ENCODE measurements at places on chromosomes 2 and 18.

- no peak for DNase-seq
Measured at GRCh38 chr2:240527153-240527750, 30.5 kb downstream of the ANKMY1 start.

- no peak for DNase-seq
Measured at GRCh38 chr2:115771516-115771915, 1329.1 kb downstream of the DPP10 start.

GRCh38 chr2:113180131-113180946 lies 6.6 kb downstream of the PSD4 start:
- DNase-seq: no peak

DNA sequence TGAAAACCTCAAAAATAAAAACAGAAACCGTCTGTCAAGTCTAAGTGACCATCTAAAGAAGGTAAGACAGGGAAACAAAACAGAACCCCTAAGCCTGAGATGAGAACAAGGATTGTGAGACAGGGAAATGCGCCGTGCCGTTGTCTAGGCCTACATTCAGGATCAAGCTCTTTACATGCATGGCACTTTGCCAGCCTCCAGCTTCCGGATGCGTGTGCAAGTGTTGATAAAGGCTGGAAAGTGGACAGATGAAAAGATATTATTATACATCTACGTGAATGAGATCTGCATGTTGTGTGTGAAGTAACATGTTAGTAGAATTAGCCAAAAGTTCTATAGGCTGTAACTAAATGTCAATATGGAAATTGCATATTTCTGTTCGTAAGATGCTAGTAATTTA lies 28.6 kb upstream of the TMEM87B start:
- no peak for DNase-seq

GRCh38 chr2:61906186-61906470 lies 654 bp downstream of the COMMD1 start:
- DNase-seq: no peak

- DNase-seq: no peak
Measured at GRCh38 chr18:286515-287310, 18.9 kb upstream of the THOC1 start.

DNA sequence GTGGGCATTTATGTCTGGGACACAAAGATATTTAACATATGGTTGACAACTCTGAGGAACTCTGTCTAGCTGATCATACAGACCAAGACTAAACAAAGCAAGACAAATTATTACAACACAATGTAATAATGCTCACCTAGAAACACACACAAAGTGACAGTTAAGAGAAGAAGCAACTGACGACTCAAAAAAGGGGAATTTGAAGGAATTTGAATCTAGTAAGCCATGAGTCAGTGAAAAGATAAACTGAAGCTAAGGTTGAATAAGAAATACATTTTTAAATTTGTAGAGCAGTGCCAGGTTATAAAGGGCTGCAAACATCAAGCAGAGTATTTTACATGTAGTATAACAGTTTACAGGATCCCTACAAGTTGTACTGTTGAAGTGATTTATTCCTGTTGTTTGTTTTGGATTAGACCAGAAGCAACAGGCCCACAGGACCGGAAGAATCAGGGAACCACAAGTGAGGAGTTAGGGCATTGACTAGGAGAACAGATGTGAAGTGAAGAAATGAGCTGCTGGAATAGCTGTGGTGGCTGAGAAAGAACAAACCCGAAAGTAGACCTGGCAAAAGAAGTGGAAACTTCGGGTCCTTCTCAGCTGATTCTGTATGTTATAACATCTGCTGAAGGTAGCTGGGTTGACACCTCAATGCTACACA lies 35.6 kb downstream of the IFIH1 start:
- no peak for DNase-seq

GRCh38 chr18:42614619-42615293 lies 500.7 kb downstream of the RIT2 start:
- no peak for DNase-seq

DNA sequence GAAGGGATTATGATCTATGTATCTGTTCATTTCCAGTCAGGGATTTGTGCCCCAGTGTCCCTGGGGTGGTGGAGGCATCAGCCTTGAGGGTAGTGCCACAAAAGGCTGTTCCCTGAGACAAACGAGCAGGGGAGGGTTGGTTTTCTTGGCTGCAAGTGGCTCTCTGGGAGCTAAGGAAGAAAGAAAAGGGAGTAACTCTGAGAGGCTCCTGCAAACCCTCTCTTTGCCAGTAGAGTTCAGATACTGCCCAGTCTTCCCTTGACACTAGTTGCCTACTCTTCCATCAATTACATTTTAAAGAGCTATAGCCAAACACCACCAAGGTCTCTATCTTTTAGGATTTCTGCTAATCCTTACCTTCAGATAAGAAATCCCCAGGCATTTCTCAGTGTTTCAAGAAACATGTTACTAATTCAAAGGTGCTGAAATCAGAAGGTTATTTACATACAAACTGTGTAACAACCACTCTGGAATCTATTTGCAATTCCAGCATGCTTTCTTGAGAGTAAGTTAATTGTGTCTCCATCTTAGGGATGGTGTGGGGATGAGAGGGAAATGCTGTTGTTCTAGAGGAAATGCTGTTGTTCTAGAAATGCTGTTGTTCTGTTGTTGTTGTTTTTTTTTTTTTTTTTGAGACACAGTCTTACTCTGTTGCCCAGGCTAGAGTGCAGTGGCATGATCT lies 18.7 kb upstream of the KCTD1 start:
- DNase-seq: no peak

GRCh38 chr2:149513461-149513860 lies 74.1 kb downstream of the MMADHC start:
- no peak for DNase-seq

GRCh38 chr18:51266773-51267172 lies 69.3 kb upstream of the MEX3C start:
- no peak for DNase-seq

DNA sequence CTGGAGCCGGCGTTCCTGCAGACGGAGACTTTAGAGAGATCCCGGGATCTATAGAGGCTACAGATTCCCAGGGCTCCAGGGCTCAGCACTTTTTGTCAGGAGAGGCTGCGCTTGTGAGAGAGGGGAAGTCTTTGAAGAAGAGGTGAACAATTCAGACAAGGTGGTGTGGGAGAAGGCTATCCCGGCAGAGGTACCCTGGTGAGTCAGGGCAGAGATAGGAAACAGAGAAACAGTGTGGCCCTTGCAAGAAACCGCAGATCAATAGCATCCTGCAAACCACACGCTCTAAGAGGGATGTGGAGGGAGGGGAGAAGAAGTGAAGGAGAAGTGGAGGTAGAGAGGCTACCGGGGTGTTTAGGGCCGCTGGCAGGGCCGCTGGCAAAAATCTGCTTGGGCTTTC lies 160.5 kb upstream of the APCDD1 start:
- DNase-seq: no peak

GRCh38 chr2:150478200-150478974 lies 9.1 kb downstream of the RND3 start:
- no peak for DNase-seq

DNA sequence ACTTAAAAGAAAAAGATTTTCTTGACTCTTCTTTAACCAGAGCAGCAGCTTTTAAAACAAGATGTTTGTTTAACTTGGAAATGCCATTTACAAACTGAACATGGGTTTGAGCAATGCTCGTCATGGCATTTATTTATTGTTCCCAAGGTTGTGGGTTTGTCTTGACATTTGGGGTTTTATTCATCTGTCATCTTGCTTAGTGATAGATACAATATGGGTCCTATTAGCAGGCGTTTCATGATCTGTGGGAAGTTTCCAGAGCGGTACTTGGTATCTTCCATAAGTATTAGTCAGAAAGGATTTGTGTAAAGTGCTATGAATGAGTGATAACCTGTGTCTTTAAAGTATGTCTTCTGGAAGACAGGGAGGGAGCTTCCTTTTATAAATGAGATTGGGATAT lies 29.9 kb upstream of the MGAT5 start:
- DNase-seq: no peak

DNA sequence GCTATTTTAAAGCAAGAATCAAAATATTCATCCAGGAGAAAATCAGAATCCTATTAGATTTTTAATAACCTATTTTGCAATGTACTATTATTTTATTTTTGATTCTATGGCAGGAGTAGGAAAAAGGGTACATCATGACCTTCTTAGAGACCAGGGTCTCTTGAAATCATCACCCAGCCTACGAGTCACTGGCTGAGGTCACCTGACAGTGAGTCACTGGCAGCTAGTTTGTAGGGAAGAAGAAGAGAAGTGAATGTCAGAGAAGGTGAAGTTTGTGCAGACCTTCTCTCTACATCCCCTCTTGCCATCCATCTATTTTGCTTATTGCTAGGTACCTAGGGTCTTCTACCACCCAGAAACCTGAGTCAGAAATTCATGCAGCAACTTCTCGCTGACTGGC lies 144.2 kb downstream of the ALK start:
- DNase-seq: no peak
